ENCODE measurements at places on chromosomes 4 and X.

DNA sequence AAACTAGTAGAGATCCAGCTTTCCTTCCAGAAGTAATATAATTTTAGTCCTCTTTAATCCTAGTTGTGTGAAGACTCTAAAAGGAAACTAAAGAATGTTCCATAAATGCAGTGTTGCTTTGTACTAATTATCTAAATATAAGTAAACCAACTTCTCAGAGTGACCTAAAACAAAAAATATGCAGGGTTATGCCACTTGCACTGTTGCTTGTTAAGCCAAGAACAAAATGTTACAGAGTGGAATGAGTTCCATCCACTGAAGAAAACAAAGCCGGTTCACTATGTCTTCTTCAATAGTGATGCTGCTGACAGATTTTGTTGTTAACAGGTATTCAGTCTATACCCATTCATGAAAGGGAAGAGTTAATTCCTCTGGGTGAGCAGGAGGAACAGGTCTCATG is 252.0 kb upstream of the DIAPH2 start:
- no peak for DNase-seq

DNA sequence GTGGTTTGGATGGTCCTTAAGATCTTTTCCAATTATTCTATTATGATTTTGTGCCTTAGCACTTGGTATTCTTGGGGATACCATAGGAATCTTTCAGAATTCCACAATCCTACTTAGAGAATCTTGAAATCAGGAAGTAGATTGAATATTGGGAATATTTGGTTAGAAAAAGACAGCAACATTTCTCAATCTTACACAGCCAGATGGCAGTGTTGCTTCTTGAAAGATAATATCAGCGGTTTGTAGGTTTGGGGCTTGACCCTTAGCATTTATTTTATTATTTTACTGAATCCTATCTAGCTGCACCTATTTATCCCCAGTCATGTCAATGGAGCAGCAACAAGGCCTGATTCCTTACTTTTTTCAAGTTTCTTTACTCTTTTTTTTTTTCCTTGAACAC is 28.6 kb downstream of the MAGEB1 start:
- DNase-seq: no peak

DNA sequence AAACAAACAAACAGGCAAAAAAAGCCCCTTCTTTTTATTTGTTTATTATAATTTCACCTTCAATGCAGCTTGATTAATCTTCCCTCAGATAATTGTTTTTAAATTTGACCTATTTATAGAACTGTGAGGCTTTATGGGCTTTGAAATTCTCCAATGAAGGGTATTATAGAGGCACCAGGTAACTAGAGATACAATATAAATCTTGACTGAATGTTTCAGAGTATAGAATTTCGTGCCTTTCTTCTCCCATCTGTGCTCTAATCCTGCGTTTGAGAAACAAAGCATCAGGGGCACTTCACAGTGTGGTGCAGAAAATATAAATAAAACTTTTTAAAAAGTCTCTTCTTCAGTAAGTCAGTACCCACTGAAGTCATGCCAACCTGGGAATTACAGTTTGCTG is 120.9 kb downstream of the ANKRD50 start:
- DNase-seq: no peak

- DNase-seq: no peak
Measured at GRCh38 chrX:51407520-51408409, 75.1 kb downstream of the NUDT10 start.

GRCh38 chr4:54541426-54542118 is 116.2 kb upstream of the KIT start:
- DNase-seq: no peak

DNA sequence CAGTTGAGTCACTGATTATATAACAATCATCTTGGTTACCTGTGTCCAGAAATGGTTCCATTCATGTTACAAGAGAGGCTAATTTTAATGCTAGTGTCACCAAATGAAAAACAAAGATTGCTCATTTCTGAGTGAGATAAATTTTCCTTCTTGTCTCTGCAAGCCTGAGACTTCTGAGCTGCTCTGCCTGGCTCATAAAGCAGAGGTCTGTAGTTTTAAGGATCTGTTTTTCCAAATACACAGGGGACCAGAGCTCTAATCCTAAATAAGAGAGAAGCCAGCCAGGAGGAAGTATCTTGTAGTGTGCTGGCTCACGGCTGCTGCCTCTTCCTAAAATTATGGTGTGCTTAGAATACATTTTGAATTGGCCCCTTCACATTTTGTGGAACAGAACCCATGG is 42.6 kb downstream of the CLDN34 start:
- no peak for DNase-seq
